ENCODE measurements at places on chromosomes 11 and 22.
A peak's percentile ranks its signal among the peaks of the same experiment; 100 is the strongest.

DNA sequence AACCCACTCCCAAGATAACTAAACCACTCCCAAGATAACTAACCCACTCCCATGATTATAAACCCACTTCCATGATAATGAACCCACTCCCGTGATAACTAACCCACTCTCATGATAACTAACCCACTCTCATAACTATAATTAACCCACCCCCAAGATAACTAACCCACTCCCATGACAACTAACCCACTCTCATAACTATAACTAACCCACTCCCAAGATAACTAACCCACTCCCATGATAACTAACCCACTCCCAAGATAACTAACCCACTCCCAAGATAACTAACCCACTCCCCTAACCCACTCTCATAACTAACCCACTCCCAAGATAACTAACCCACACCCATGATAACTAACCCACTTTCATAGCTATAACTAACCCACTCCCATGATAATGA lies 30.1 kb upstream of the CELSR1 start:
- DNase-seq: no peak

DNA sequence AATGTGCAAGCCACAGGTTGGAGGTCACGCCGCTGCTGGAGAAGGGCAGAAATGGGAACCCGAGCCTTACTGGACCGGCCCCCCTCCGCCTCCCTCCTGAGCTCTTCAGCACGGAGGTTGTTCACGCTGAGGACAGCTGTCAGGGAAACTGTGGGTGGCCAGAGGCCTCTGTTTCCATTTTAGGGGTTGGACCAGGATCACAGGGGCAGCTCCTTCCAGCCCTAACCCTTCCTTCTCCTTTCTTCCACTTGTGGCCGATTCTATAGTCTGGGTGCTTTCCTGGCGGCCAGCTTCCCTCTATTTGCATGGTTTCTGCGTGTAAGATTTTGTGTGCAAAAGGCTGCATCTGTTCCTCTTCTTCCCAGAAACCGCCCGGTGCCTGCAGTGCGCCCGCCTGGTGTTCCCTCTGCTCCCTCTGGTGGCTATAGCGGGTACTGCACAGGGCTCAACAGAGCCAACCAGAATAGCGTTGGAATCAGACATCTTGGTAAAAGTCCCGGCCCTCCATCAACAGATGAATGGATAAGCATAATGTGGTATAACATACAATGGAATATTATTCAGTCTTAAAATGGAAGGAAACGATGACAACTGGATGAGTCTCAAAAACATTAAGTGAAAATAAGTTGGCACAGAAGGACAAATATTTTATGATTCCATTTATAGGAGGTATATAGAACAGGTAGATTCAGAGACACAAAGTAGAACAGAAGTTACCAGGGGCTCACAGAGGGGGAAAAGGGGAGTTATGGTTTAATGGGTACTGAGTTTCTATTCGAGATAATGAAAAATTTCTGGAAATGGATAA lies 8.4 kb upstream of the SLC22A8 start:
- DNase-seq: peak; percentile 85

GRCh38 chr11:123020968-123021367 lies 39.3 kb upstream of the BSX start:
- peak; percentile 36 for DNase-seq

- no peak for DNase-seq
These were observed 8.9 kb downstream of the APOBEC3A start for GRCh38 chr22:38966380-38966702.

DNA sequence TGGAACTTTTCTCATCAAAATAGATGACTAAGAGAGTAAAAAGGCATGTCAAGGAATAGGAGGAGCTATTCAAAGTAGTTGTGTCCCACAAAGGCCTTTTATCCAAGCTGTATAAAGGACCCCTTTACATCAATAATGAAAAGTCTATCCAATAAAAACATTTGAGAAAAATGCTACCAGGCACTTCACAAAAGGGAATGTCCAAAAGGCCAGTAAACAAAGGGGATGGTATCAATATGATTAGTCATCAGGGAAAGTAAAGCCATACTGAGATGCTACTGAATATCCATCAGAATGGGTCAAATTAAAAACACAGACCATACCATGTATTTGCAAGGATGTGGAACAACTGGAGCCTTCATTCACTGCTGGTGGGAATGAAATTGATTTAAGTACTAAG lies 224.9 kb downstream of the NELL1 start:
- no peak for DNase-seq

Data from CD4-positive, alpha-beta T cell treated with Interleukin-6 for 4 hours (primary cell).